ENCODE measurements at places on chromosomes 2 and 18. TPM values are rescaled to one million over a fixed set of nuclear protein-coding genes. Genes with fewer than 3 reads are reported as not detected.

PDIA6 gene
- total RNA-seq = 424 TPM

GAD1 gene
- total RNA-seq = 0.60 TPM

HOXD13 gene
- total RNA-seq = not detected

BIN1 gene
- 36.9 TPM for total RNA-seq

CTAGE1 gene
- total RNA-seq = not detected

SPR gene
- total RNA-seq = 26.3 TPM

C2orf80 gene
- total RNA-seq = not detected

GALR1 gene
- total RNA-seq = not detected

SNTG2 gene
- total RNA-seq = not detected

RFX8 gene
- 1.00 TPM for total RNA-seq

GPR39 gene
- total RNA-seq = 0.20 TPM

CFAP65 gene
- total RNA-seq = not detected

GREB1 gene
- 0.23 TPM for total RNA-seq

MAPK4 gene
- not detected for total RNA-seq

CDH7 gene
- not detected for total RNA-seq

MRPS5 gene
- 59.7 TPM for total RNA-seq

SCYGR4 gene
- total RNA-seq = not detected

ALPG gene
- not detected for total RNA-seq

PSTPIP2 gene
- total RNA-seq = 3.4 TPM

DUSP19 gene
- total RNA-seq = 1.9 TPM

ERFE gene
- total RNA-seq = 1.2 TPM

G6PC2 gene
- total RNA-seq = not detected

ZNF892 gene
- 3.8 TPM for total RNA-seq

ZNF2 gene
- 4.2 TPM for total RNA-seq

RIT2 gene
- total RNA-seq = not detected

SYT4 gene
- not detected for total RNA-seq

CCDC141 gene
- total RNA-seq = not detected

IL36A gene
- not detected for total RNA-seq

SOCS6 gene
- 15.0 TPM for total RNA-seq

MARCHF4 gene
- total RNA-seq = 21.5 TPM

ANKRD62 gene
- not detected for total RNA-seq

IL37 gene
- total RNA-seq = not detected

CNRIP1 gene
- total RNA-seq = 73.8 TPM

PRKAG3 gene
- not detected for total RNA-seq

SRSF7 gene
- total RNA-seq = 202 TPM

REG3G gene
- not detected for total RNA-seq
